ENCODE measurements at places on chromosomes 2 and 18. TPM values are rescaled to one million over a fixed set of nuclear protein-coding genes. Genes with fewer than 3 reads are reported as not detected.

DNA sequence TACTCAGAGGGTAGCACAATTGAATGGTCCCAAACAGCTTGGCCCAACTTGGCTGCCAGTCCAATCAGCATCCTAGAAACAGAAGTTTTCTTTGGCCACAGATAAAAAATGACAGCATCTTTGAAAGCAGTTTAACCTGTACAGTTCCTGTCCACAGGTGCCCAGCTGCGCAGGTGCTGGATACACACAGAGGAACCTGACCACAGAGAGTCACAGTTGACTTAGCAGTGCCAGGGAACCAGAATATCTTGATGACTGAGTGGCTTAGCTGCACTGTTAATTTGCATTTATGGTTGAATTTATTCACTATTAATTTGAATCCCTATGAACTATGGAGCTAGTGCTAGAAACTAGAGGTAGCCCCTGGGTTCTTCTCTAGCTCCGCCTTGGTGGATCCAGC is 93.7 kb downstream of the TPGS2 start:
- no peaks in the 10 kb centered on the region for H3K36me3 ChIP-seq
- no peak for DNase-seq
- H3K4me3 ChIP-seq, result no peak overlapping the region
- H3K4me1 ChIP-seq, result no peaks in the 10 kb centered on the region
- H3K27ac ChIP-seq, result no peak overlapping the region
- no peaks in the 10 kb centered on the region for H3K27me3 ChIP-seq

DNA sequence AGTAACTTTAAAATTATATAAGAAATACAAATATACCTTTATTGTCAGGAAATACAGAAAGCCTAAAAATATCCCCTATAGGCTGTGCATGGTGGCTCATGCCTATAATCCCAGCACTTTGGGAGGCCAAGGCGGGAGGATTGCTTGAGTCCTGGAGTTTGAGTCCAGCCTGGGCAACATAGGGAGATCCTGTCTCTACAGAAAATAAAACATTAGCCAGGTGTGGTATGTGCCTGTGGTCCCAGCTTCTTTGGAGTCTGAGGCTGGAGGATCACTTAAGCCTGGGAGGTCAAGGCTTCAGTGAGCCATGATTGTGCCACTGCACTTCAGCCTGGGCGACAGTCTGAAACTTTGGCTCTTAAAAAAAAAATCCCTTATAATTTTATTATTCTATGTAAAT is 29.1 kb downstream of the GLS start:
- H3K36me3 ChIP-seq, result peaks cover 55% of the 10 kb centered on the region
- no peak overlapping the region for H3K27ac ChIP-seq
- no peaks in the 10 kb centered on the region for H3K27me3 ChIP-seq
- H3K4me1 ChIP-seq, result no peaks in the 10 kb centered on the region
- DNase-seq, result no peak

DNA sequence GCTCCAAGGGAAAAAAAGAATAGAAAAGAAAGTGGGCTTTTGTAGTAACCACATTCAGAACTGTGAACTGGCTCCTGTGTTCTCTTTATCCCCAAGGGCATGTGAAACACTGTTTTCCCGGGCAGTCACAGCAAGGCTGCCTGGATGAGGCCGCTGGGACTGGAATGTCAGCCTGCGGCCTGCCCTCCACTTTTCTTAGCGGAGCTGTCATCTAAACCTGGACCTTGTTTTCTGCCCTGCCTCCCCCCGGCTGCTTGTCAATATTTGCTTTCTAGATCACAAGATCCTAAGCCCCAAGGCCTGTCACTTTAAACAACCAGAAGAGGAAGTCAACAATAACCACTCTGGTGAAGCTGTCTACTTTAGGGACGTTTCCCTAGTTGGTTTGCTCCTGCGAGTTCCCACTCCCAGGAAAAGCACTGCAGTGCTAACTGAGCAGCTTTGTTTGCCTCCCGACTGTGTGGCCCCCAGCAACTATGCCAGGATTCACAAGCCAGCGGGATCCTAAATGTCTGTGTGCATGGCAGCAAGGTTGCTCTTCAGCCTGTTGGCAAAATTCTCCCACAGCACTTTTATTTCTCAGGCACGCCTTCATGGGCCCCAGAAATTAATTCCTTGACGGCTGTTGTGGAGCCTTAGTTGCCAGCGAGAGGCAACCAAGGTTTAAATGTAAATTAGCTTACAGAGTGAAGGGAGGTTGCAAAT is 30.6 kb downstream of the SOWAHC start:
- H3K4me3 ChIP-seq, result no peak overlapping the region
- no peaks in the 10 kb centered on the region for H3K27me3 ChIP-seq
- peak; percentile 60 for DNase-seq
- H3K36me3 ChIP-seq, result no peaks in the 10 kb centered on the region

- H3K4me3 ChIP-seq, result no peak overlapping the region
- H3K27me3 ChIP-seq, result no peaks in the 10 kb centered on the region
- no peak overlapping the region for H3K27ac ChIP-seq
- no peaks in the 10 kb centered on the region for H3K4me1 ChIP-seq
These were observed 22.2 kb upstream of the POMC start for GRCh38 chr2:25190536-25190935.

- H3K36me3 ChIP-seq, result no peaks in the 10 kb centered on the region
- no peak for DNase-seq
- H3K4me1 ChIP-seq, result no peaks in the 10 kb centered on the region
- no peak overlapping the region for H3K4me3 ChIP-seq
- no peak overlapping the region for H3K27ac ChIP-seq
- H3K27me3 ChIP-seq, result no peaks in the 10 kb centered on the region
These were observed 26.0 kb downstream of the CTAGE1 start for GRCh38 chr18:22391407-22392345.

Gene PJVK
- 3.0 TPM for total RNA-seq

- H3K27ac ChIP-seq, result no peak overlapping the region
- H3K4me3 ChIP-seq, result no peak overlapping the region
- H3K36me3 ChIP-seq, result no peaks in the 10 kb centered on the region
These were observed 391.5 kb downstream of the TXNL1 start for GRCh38 chr18:56246916-56247315.

Gene NT5C1B
- total RNA-seq, result not detected

Gene WDR35
- 8.8 TPM for total RNA-seq

DNA sequence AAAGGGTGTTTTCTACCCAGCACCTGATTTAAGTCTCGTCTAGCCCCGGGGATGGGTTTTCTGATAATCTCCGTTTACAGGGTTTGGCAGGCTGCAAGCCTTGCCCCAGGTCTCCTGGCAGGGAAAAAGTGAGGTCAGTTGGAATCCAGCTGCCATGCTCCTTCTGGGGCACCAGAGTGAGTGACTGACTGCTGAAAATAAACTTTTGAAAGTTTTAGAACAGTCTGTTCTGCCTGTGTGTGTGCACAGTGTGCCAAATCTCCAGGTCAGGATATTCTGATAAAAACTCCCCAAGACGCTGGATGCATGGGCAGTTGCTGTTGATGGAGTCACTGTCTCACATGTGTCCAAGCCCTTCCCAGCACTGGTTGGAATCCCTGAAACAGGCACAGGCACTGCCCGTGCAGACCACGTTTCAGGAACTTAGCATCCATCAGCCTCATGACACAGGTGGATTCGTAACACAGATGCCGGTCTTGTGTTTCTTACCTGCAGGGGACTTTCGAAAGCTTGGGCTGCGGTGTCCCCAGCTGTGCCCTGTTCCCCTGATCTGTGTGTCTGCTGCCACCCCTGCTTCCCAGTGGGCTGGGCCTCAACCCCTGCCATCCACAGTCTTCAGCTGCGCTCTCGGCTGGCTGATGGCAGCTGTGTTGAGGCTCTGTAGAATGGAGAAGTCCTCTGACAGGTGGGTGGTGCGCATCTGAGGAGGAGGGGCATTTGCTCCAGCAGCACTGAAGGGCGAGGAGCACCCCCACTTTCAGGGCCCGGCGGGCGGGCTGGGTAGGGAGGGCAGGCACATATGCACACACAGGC is 65.0 kb downstream of the SH3RF3 start:
- H3K4me3 ChIP-seq, result no peak overlapping the region
- H3K4me1 ChIP-seq, result peaks cover 21% of the 10 kb centered on the region
- no peaks in the 10 kb centered on the region for H3K36me3 ChIP-seq
- H3K27me3 ChIP-seq, result no peaks in the 10 kb centered on the region
- H3K27ac ChIP-seq, result no peak overlapping the region

DNA sequence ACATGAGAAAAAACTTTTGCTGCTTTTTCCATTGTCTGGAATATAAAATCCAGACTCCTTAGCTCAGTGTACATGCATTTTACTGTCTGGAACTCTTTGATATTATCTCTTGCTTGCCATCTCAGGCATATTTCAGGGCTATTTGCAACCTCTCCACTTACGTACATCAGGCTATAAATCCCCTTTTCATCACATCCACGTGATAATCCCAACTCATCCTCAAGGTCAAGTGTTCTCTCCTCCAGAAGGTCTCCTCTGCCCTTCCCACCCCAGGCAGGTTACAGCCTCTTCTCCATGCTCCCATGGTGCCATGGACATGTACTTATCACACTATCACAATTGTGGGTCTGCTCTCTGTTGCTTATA is 202.5 kb upstream of the RBMS1 start:
- H3K36me3 ChIP-seq, result no peaks in the 10 kb centered on the region
- DNase-seq, result no peak
- H3K27me3 ChIP-seq, result no peaks in the 10 kb centered on the region
- no peak overlapping the region for H3K27ac ChIP-seq
- H3K4me3 ChIP-seq, result no peak overlapping the region

Gene IL1A
- total RNA-seq, result 2.1 TPM

DNA sequence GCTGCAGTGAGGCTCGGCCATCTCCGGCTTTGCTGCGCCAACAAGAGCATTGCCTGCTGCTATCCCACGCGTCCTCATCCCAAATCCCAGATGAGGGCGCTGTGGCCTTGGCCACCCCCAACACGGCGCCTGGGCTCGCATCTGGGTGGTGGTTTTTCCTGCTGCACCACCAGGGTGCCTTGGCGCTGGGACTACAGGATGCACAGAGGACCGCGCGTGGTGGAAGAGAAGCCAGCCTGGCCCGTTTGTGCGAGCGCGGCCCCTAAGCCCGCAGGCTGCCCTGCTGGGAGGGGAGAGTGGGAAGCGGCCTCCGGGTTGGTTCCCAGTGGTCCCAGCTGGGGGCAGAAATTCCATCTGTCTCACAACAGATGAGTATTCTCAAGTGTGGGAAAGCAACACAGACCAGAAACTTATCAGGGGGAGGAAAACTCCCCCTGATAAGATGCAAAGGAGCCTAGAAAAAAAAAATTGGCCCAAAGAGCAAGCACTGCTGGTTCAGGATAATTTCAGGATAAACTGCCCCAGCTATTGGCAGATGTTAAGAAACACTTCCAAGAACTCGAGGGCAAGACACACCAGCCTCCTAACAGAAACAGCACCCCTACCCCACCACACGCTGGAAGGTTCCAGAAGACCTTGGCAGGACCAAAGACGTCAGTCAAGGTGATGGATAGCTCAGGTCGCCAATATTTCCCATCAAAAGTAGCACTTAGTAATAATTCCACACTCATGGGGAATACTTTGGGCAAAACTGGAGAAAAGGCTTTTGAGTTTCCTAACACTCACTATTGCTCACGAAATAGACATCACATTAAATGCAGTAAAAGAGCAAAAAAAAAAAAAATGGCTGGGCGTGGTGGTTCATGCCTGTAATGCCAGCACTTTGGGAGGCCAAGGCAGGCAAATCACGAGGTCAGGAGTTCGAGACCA is 152.1 kb downstream of the PXDN start:
- H3K36me3 ChIP-seq, result no peaks in the 10 kb centered on the region
- peak overlapping the region; percentile 43 for H3K27ac ChIP-seq
- H3K27me3 ChIP-seq, result no peaks in the 10 kb centered on the region
- DNase-seq, result peak; percentile 74
- peak overlapping the region; percentile 12 for H3K4me3 ChIP-seq
- H3K4me1 ChIP-seq, result peaks cover 30% of the 10 kb centered on the region
